Mucosa of descending colon (tissue), 3 donors: ENCODE measurements at places on chromosomes 6 and 20.

DNA sequence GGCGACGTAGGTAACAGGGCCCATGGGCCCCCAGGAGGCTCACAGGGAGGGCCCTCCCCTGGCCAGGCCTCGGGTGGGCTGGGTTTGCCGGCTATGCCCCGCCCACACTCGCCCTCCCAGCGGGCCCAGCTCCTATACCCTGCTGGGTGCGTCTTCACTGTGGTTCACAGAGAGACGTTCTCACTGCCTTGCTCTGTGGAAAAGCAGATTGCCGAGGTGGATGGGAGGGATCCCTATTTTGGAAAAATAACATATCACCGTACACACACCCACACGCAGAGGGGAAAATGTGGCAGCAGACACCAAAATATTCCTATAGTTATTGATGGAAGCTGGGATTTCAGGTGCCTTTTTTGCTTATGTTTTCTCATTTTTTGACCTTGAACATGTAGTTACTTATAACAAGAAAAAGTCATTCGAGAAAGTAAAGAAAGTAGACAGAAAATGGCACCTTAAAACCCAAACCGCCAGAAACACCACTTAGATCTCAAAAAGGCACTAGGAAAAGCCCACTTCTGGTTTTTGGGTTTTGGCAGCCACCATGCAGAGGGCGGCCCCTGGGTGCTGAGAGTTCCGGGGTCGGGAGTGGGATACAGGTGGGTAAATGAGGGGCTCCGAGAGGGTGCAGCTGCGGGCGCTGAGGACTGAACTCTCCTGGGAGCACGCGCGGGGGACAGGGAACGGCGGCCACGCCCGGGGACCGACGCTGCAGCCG is 49.4 kb downstream of the TMEM242 start:
- peak; percentile 52 for DNase-seq

DNA sequence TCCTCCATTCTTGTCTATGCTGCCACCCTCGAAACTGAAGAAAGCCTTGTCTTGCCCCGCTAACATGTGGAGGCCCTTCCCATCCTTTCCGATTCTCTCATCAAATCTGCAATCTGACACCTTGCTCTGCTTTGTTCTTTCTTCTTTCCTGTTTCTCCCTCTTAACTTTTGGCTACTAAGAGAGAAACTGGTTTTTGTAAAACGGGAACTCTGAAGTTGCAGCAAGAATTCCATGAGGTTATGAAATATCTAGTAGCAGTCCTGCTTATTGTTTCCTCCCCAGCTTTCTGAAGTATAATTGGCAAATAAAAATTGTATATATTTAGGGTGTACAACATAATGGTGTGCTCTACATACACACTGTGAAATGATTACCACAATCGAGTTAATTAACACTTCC is 80.2 kb downstream of the MAP7 start:
- no peak for DNase-seq

- no peak for DNase-seq
Measured at GRCh38 chr6:163538331-163538730, 123.8 kb downstream of the QKI start.

DNA sequence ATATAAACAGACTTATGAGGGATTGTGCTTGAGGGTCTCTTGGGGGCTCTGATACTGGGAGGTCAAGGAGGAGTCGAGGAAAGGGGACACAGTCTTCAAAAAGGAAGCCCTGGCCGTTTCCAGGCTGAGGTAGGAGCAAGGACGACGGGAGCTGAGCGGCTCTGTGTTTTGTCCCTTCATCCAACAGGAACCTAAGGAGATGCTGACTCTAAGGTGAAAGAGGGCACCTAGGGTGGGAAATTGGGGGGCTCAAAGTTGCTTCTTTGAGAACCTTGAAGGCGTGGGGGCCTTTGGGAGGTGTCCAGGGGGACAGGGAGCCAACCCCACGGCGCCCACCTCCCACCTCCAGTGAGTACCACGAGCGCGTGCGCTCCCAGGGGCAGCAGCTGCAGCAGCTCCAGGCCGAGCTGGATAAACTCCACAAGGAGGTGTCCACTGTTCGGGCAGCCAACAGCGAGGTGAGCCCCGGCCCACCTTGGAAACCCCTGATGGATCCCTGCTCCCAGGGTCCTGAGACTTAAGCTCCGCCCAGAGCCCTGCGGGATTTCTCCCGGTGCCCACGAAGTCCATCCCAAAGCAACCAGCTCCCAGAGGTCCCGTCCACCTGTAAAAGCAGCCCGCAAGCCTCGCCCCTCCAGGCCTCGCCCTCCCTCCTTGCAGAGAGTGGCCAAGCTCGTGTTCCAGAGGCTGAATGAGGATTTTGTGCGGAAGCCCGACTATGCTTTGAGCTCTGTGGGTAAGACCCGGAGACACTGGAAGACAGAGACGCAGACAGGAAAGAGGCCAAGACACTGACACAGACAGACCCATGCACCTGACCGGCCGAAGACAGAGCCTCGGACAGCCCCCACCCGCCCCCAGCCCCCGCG is 2.9 kb downstream of the SPAG4 start:
- DNase-seq: no peak

GRCh38 chr20:44646641-44647274 is 4.7 kb downstream of the ADA start:
- DNase-seq: no peak

- no peak for DNase-seq
Measured at GRCh38 chr6:137332637-137333280, 113.6 kb upstream of the IFNGR1 start.

- peak; percentile 64 for DNase-seq
Measured at GRCh38 chr6:107458672-107459282, 587 bp downstream of the PDSS2 start.

DNA sequence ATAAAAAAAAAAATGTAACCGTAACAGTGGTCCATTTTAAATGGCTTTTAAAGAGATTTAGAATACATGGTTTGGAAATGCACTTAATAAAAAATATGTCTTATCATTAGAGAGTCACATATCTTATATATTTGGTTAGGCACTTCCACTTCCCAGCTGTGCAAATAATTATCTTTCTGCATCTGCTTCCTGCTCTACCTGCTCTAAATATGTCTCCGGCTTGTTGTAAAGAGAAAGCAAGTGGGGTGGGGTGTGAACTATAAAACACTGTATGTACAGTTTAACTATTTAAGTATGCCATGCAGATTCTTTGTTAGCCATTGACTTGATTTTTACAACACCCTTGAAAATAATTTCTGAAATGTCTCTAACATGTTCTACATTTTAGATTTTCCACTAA is 106.3 kb downstream of the NKAIN2 start:
- no peak for DNase-seq

- DNase-seq: no peak
Measured at GRCh38 chr6:132400555-132400882, 756 bp downstream of the MOXD1 start.

DNA sequence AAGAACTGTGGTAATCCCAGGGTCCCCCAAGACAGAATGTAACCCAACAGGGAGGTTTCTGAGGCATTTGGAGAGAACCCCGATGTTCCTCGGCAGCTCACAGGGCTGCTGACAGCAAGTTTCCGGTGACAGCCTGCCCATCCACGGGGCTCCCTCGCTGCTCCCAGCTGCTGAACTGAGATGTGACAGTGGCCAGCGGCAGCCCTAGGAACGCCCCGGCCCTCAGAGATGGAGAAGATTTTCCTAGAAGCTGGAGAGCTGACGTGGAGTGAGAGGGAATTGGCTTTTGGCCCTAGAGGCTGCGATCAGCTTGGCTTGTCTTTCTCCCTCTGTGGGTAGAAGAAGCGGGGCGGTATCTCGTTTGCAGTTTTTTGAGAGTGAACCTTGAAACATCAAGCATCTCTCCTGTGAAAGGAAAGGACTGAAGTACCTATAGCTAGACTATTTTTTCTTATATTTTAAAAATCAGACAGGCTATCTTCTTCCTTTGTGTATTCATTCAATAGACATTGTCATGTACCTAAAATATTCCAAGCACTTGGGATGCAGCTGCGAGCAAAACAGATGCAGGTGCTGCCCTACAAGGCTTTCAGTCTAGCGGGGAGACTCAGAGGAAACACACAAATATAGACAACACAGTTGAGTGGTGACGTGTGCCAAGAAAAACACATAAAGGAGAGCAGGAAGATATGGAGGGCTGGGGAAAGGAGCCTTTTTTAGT is 28.4 kb upstream of the NFATC2 start:
- DNase-seq: peak; percentile 10
